Uterus (tissue), 4 donors: ENCODE measurements at places on chromosomes 2 and 18.

- no peaks in the 10 kb centered on the region for H3K4me1 ChIP-seq
- no peaks in the 10 kb centered on the region for H3K27me3 ChIP-seq
- H3K36me3 ChIP-seq: no peaks in the 10 kb centered on the region
Observed at GRCh38 chr2:99856119-99856518, 286.3 kb downstream of the AFF3 start.

DNA sequence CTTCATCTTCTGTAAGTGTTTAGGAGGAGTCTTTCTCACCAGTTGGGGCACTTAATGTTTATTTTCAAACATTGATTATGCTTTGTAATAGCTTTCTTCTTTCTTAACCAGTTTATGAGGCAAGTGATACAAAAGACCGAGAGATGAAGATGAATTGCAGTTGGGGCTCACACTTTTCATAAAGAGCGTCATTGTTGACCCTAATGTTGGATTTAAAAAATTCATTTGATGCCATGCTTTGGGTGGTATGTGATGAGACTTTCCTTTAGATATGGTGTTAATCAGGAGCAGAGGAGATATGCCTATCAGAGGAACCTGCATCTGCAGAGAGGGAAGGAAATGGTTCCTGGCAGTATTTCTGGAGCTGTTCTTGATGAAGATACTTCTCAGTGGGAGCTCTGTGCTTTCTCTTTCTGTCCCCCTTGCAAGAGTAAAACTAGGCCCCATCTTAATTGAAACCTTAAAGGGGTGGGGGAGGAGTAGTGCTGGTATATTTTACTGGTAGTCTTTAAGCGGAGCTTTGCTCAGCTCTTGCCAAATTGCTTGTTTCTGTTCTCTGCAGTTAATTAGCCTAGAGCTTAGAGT lies 2.3 kb downstream of the EML4 start:
- no peaks in the 10 kb centered on the region for H3K4me1 ChIP-seq
- no peak overlapping the region for H3K27ac ChIP-seq
- H3K4me3 ChIP-seq: no peak overlapping the region
- no peaks in the 10 kb centered on the region for H3K27me3 ChIP-seq
- DNase-seq: no peak
- H3K36me3 ChIP-seq: no peaks in the 10 kb centered on the region

GRCh38 chr2:108612514-108613183 lies 78.4 kb downstream of the LIMS1 start:
- no peak for DNase-seq
- H3K27ac ChIP-seq: peak overlapping the region; percentile 16
- H3K4me1 ChIP-seq: peaks cover 12% of the 10 kb centered on the region
- H3K27me3 ChIP-seq: no peaks in the 10 kb centered on the region
- H3K36me3 ChIP-seq: no peaks in the 10 kb centered on the region

DNA sequence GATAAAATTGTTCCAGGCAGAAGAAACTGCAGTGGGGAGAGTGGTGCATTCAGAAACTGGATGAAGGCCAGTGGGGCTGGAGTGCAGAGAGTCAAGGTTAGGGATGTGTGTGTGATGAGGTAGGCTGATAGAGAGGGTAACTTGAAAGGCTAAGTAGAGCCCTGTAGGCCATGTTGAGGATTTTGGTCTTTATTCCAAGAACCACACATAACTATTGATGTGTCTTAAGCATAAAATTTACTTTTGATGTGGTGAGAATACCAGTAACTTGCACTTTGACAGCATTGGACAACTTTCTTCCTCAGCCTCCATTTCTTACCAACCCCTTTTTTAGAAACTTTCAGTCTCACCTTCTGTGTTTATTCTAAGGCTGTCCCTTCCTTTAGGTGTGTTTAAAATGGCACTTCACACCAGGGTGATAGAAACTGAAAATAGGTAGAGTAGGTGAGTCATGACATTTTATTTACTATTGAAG lies 22.6 kb downstream of the MTX2 start:
- H3K27ac ChIP-seq: no peak overlapping the region
- H3K4me3 ChIP-seq: no peak overlapping the region
- no peaks in the 10 kb centered on the region for H3K27me3 ChIP-seq
- H3K36me3 ChIP-seq: no peaks in the 10 kb centered on the region
- no peaks in the 10 kb centered on the region for H3K4me1 ChIP-seq
- DNase-seq: no peak

GRCh38 chr2:141557329-141558095 lies 573.3 kb downstream of the LRP1B start:
- H3K4me1 ChIP-seq: no peaks in the 10 kb centered on the region
- H3K36me3 ChIP-seq: no peaks in the 10 kb centered on the region
- H3K27me3 ChIP-seq: no peaks in the 10 kb centered on the region
- no peak overlapping the region for H3K4me3 ChIP-seq
- no peak overlapping the region for H3K27ac ChIP-seq

- H3K36me3 ChIP-seq: no peaks in the 10 kb centered on the region
- peak overlapping the region; percentile 72 for H3K4me3 ChIP-seq
- H3K4me1 ChIP-seq: peaks cover 8% of the 10 kb centered on the region
- H3K27me3 ChIP-seq: no peaks in the 10 kb centered on the region
- DNase-seq: no peak
- H3K27ac ChIP-seq: peak overlapping the region; percentile 95
Observed at GRCh38 chr18:47931718-47932103, 1.3 kb upstream of the SMAD2 start.

DNA sequence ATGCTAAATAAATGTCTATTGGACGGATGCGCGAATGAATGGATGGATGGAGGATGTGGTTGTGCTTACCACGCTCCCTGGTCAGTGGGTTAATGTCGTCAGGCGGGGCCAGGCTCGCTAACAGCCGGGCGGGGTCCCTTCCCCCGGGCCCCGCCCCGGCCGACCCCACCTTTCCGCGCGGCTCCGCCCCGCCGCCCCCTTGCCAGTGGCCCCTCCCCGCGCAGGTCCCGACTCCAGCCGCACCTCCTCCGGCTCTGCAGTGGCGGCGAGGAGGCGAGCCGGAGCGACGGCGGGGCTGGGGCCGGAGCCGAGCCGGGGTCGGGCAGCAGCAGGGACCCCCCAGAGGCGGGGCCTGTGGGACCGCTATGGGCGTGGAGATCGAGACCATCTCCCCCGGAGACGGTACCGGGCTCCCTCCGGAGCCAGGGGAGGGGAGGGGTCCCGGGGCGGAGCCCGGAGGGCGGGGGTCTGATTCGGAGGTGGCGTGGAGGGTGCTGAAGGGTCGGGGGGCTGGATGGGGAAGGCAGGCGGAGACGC lies at the start of gene FKBP1B:
Gene FKBP1B, plus strand, starts transcription at position 257 of the 537 bp plus-strand sequence. Its CDS starts 109 bp downstream, at position 366.
- peaks cover 3% of the 10 kb centered on the region for H3K4me1 ChIP-seq
- no peaks in the 10 kb centered on the region for H3K27me3 ChIP-seq
- peak within 1 kb of the TSS; percentile 81 for H3K27ac ChIP-seq
- peak; percentile 69 for DNase-seq
- H3K4me3 ChIP-seq: peak within 1 kb of the TSS; percentile 57

DNA sequence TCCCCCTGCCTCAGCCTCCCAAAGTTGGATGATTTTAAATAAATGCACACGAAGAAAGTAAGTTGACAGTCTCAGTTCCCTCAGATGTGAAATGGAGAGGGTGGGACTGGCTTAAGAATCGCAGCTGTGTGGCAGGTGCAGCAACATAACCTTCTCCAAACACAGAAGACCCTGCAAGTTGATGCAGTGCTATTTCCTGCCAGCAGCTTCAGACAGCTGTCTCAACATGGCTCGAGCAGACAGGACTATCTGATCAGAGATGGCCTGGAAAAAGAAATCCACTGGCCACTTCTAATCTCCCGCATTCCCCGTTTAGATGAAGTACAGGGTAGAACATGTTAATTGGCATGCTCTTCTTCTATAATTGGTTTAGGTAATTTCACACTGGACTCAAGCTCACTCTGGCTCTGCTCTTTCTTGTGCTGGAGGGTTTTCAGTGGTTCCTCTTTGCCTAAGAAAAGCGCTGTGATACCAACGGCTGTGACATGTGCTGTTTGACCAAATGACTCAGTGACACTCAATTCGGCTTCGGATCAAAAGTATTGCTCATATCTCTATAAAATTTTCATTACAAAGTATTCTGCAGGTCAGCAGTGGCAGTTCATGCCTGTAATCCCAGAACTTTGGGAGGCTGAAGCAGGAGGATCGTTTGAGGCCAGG lies 40.2 kb downstream of the MYOM1 start:
- peak overlapping the region; percentile 27 for H3K27ac ChIP-seq
- H3K4me1 ChIP-seq: no peaks in the 10 kb centered on the region
- H3K4me3 ChIP-seq: no peak overlapping the region
- H3K36me3 ChIP-seq: no peaks in the 10 kb centered on the region
- DNase-seq: no peak
- no peaks in the 10 kb centered on the region for H3K27me3 ChIP-seq

GRCh38 chr18:78579854-78580577 lies 399.6 kb upstream of the SALL3 start:
- no peaks in the 10 kb centered on the region for H3K36me3 ChIP-seq
- no peak for DNase-seq
- H3K4me3 ChIP-seq: no peak overlapping the region

GRCh38 chr2:168432565-168433186 lies 23.4 kb upstream of the CERS6 start:
- H3K4me3 ChIP-seq: no peak overlapping the region
- DNase-seq: no peak
- no peaks in the 10 kb centered on the region for H3K4me1 ChIP-seq
- H3K27me3 ChIP-seq: no peaks in the 10 kb centered on the region

DNA sequence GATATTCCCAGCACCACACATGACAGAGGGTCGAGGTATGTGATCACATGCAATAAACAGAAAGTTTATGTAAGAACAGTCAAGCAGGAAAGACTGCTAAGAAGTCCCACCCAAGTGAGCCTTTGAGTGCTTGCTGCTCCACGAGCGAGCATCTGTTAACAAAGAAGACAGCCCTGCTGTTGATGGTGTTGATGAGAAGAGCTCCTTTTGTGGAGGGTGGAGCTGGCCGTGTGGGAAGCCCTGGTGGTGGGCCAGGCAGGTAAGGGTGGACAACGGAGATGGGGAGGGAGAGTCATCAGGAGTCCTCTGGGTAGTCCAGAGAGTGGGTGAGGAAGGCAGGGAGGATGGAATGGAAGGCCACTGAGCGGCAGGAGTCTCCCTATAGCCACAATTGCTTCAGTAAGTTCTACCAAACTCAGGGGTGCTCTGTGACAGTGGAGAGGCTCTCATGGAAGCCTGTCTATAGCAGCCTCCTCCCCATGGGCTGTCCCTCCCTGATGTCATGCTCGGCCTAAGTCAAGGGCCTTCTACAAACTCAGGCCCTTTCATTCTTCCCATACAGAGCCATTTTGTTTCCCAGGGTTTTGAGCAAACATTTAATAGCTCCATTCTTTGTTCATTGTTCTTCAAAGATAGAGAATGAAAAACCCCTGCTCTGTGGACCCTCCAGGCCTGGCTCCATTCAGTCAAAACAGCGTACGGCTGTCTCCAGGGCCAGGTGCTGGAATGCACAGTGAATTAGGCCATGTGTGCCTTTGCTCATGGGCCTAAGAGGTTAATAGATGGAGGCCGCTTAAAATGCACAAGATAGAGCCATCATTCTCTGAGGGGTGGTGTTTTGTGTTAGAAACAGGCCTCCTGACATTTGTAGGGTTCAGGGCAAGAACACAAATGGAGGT lies 494.2 kb upstream of the RAB6C start:
- H3K36me3 ChIP-seq: no peaks in the 10 kb centered on the region
- H3K4me1 ChIP-seq: no peaks in the 10 kb centered on the region
- H3K27me3 ChIP-seq: no peaks in the 10 kb centered on the region
